Stimulated activated CD4-positive, alpha-beta T cell treated with anti-CD3 and anti-CD28 coated beads, Interleukin-4, amount 100 ng/mL, for 4 hours (primary cell): ENCODE measurements at places on chromosomes 11 and 22.

DNA sequence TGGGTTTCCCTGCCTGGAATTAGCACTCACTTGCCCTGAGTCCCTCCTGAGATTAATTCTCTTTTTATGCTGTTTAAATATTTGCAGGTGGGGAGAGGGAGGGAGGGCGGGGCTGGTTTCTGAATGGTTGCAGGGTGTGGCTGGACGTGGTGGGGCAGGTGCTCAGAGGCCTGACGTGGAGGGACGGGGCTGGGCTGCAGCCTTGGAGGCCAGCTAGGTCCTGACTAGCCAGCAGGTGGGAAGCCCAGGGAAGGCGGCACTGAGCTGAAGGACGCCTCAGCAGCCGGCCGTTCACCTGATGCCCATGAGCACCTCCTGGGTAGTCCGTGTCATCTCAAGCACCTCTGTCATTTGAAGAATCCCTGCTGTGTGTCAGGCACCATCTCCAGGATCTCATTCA is 21.3 kb downstream of the SGSM1 start:
- DNase-seq: no peak

DNA sequence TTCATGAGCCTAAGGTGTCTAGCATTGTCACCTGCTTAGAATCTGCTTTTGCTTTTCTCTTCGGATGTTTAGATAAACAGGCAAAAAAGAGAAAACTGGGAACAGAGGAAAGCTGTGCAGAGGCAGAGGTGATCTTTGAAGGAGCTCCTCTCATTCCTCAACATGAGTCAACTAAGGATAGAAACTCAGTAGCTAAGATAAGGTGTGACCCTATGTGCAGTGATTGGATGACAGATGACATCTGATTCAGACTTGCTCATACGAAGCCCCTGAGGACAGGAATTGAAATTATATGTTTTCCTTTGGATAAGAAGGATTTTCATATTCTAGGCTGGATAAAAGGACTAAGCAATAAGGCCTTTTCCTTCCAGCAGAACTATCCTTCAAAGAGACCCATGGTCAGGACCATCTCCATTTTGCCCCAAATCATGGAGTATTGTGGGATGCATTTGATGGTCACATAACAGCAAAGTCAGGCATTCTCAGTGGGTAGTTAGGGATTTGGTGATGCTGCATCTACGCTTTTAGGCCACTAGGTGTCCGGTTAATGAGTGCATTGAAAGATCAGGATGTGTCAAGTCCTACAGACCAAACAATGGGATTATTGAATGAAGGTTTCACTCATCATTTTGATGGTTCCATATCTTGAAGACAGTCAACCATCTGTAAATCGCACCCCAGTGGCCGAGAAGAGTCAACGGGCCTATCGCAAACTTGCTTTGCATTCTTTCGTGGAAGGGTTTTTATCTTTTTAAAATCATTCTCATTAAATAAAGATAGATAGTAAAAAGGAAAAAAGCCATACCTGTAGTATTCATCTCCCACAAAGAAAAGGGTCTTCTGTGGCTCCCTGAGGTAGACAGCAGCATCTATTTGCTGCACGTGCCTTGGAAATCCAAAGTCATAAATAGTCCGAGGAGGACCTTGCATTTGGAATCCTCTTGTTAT is 32.2 kb downstream of the MMP20 start:
- DNase-seq: no peak

DNA sequence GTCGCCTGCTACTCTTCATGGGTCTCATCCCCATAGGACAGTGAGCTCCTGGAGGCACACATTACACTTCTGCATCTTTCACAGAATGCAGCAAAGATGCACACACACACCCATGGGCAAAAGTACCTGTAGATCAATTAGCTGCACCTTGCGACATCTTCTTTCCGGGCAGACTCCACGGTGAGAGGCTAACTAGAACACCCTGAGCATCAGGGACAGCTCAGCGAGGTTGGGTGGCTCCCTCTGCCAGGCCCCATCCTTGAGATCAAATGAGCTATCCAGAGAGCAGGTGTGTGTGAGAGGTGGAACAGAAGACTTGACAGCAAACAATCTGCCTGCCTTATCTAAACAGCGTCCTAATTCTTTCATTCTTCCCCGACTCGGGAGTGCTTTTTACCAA is 96.1 kb upstream of the BID start:
- DNase-seq: no peak

DNA sequence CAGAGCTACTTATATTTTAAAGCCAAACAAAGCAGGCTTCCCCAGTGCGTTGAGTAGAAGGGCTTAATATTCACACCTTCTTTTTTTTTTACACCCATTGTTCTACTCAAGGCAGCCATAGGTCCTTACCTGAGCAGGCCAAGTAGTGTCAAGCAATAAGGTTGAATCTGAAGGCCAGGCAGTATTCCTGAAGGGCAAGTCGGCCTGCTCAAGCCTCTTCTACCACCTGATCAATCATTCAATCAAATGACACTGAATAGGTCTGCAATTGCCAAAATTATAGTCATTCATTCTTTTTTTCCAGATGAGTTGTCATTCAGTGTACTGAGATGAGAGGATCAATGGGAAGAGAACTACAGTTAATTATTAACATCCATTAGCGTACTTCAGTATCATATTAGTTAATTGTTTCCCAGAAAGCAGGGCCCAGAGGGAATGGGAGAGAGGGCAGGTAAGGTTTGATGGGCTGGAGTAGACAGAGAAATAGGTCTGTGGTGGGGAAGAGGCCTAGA is 11.9 kb upstream of the PPP2R1B start:
- DNase-seq: no peak

- no peak for DNase-seq
Measured at GRCh38 chr11:59678813-59679165, 10.0 kb upstream of the PATL1 start.

DNA sequence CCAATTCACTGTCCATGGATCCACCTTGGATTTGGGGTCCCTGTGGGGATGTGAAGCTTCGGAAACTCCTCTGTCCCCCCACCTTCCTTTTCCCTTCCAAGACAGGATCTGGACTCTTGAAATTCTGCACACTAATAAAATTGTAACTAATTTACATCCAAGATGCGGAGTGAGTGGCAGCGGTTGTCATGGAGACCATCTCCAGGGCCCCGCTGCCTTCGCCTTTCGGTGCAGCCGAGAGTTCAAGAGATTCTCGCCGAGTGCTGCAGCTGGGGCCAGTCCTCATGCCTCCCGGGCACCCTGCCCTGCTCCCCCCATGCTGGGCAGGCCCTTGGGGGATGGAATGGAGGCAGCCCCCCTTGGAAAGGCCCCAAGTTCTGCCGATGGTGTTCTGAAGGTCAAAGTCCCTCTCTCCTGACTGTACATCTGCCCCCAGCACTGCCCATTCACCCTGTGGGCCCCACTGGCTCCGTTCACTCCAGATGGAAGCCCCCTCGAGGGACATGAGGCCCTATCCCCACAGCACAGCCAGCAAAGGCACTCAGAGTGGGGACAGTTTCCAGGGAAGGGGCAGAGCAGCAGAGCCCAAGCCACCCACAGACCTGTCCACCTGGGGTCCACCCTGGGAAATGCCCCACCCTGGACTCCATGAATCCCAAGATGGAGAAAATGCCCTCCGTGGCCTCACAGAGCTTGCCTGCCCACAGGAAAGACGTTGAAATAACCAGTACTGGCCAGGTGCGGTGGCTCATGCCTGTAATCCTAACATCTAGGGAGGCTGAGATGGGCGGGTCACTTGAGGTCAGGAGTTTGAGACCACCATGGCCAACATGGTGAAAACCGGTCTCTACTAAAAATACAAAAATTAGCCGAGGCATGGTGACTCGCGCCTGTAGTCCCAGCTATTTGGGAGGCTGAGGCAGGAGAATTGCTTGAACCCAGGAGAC is 25.9 kb downstream of the IGLL1 start:
- DNase-seq: no peak

- peak; percentile 96 for DNase-seq
Measured at GRCh38 chr22:21641789-21642583, at the start of gene SDF2L1. SDF2L1 (plus strand) TSS chr22:21642302; CDS start chr22:21642337, 35 bp downstream.

GRCh38 chr11:10622108-10622507 is 53.6 kb upstream of the LYVE1 start:
- no peak for DNase-seq

DNA sequence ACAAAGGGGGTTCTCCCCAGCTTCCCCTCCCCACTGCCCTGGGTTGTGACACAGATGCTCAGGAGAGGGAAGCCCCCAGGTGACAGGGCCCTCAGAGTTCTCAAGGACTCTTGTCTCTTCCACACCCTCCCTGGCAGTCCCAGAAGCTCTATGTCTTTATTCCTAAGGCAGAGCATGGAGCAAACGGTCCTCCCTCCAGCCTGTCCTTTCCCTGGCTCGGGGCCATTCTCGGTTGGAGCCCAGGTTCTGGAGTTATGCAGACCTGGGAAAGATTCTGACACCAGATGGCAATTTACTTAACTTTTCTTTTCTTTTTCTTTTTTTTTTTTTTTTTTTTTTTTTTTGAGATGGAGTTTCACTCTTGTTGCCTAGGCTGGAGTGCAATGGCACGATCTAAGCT is 186.6 kb downstream of the CEP164 start:
- no peak for DNase-seq

- DNase-seq: no peak
Measured at GRCh38 chr11:112881461-112881860, 79.8 kb upstream of the NCAM1 start.

GRCh38 chr11:350723-351255 is 18.5 kb upstream of the B4GALNT4 start:
- no peak for DNase-seq

DNA sequence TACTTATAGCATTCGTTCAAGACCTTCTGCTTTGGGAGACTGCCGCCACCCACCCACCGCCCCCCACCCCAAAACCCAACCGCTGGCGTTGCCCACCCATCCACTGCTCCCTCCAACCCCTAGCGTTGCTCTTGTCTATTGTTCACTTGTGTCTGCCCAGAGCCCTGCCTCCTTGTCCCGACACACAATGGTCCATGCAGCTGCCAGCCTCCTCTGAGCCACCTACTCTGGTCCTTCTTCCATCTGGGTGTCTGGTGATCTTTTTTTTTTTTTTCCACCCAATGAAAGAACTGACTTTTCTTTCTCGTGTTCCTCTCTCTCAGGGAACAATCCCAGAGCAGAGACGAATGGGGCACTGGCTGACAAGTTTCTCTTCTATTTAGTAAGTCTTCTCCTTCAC is 256.0 kb upstream of the SESN3 start:
- no peak for DNase-seq

- peak; percentile 83 for DNase-seq
Measured at GRCh38 chr22:30262917-30263741, 3.5 kb downstream of the OSM start.

GRCh38 chr11:19892387-19892786 is 179.8 kb downstream of the NAV2 start:
- no peak for DNase-seq

- no peak for DNase-seq
Measured at GRCh38 chr11:105361651-105362050, 222.1 kb upstream of the CARD18 start.

- DNase-seq: no peak
Measured at GRCh38 chr11:108871152-108871551, 206.3 kb downstream of the DDX10 start.

- no peak for DNase-seq
Measured at GRCh38 chr22:31579835-31580242, 82.2 kb downstream of the PISD start.
